ENCODE measurements at places on chromosomes 5 and 9.

GRCh38 chr5:93915142-93915553 is 173.7 kb upstream of the POU5F2 start:
- H3K36me3 ChIP-seq: no peaks in the 10 kb centered on the region
- H3K4me3 ChIP-seq: no peak overlapping the region
- no peaks in the 10 kb centered on the region for H3K4me1 ChIP-seq
- H3K27ac ChIP-seq: no peak overlapping the region

DNA sequence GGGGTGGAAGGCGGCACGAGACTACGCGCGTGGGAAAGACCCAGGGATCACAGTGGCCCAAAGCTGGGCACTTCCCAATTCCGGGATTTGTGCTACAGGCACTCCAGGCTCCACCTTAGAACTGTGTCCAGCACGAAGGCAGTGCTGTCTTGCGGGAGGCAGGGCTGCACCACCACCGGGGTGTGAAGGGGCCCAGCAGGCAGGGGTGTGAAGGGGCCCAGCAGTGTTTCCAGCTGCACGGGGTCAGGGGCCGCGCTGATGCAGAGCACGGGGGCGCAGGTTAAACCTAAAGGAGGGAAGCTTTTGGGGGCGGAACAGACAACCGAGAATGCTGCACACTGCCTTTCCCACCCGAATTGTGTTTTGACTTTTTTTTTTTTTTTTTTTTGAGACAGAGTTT is 1.1 kb upstream of the PDCD6 start:
- peaks cover 7% of the 10 kb centered on the region for H3K36me3 ChIP-seq
- peak overlapping the region; percentile 75 for H3K4me3 ChIP-seq
- no peaks in the 10 kb centered on the region for H3K27me3 ChIP-seq
- H3K27ac ChIP-seq: no peak overlapping the region
- DNase-seq: peak; percentile 31
- peaks cover 27% of the 10 kb centered on the region for H3K4me1 ChIP-seq

DNA sequence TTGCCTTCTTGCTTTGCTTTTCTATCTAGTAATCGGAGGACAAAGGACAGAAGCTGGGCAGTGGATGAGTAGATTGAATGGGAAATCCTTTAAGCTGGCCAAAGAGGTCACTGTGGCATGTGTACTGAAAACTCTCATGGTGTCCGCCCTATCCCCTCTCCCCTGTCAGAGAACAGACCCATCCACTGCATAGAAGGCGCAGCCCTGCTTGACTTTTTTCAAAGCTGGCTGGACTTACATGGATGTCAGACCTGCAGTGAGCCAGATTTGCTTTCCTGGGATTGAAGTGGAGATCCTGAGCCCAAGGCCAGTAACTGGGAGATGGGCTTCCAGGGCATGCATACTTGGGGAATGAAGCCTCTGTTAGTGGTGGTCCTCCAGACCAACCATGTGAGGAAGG is 329.5 kb downstream of the TRPM3 start:
- H3K27ac ChIP-seq: no peak overlapping the region
- H3K4me1 ChIP-seq: no peaks in the 10 kb centered on the region
- no peaks in the 10 kb centered on the region for H3K36me3 ChIP-seq
- no peak overlapping the region for H3K4me3 ChIP-seq
- DNase-seq: no peak
- H3K27me3 ChIP-seq: no peaks in the 10 kb centered on the region

GRCh38 chr5:6340100-6340499 is 38.2 kb downstream of the MED10 start:
- H3K4me1 ChIP-seq: no peaks in the 10 kb centered on the region
- H3K4me3 ChIP-seq: no peak overlapping the region
- no peak for DNase-seq
- H3K27ac ChIP-seq: no peak overlapping the region
- H3K36me3 ChIP-seq: no peaks in the 10 kb centered on the region

GRCh38 chr9:124721109-124721906 is 49.8 kb downstream of the NR6A1 start:
- DNase-seq: no peak
- H3K4me1 ChIP-seq: no peaks in the 10 kb centered on the region
- no peaks in the 10 kb centered on the region for H3K27me3 ChIP-seq
- no peak overlapping the region for H3K4me3 ChIP-seq

- no peaks in the 10 kb centered on the region for H3K27me3 ChIP-seq
- no peaks in the 10 kb centered on the region for H3K36me3 ChIP-seq
- H3K4me3 ChIP-seq: no peak overlapping the region
- DNase-seq: no peak
- H3K27ac ChIP-seq: no peak overlapping the region
- H3K4me1 ChIP-seq: no peaks in the 10 kb centered on the region
These were observed 167.9 kb upstream of the TNC start for GRCh38 chr9:115285836-115286235.

Measured in vagina (tissue), 2 donors.